ENCODE measurements at places on chromosomes 2 and 18.
A peak's percentile ranks its signal among the peaks of the same experiment; 100 is the strongest.

DNA sequence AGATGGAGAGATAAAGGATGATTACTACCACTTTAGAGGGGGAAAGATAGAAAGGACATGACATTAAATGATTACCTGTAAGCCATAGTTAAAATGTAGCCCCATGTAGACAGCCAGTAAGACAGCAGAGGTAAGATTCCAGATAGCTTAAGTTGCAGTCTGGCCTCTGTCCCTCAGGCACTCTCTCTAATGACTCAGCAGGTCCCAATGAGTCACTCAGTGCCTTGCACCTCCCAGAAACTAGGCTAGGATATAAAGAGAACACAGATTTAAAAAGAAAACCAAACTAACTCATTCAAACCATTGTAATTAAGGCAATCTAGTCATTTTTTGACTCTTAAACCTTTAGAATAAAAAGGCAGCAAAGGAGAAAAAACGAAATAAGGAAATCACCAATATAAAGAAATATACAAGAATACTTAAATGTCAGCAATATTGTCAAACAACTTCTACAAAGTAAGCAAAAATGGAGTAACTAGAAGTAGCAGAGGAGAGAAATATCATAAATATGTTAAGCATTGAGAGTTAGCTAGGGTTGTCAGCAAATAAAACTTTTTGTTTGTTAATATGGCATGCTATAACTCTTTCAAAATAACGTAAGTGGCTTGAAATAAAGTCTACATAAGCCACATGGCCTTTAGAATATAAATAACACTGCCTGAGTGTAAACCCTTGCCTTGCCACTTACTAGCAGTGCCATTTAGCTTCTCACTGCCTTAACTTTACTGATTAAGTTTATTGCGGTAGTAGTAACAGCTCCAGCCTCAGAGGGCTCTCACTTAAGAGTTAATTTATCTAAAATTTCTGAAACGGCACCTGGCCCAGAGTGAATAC is 48.5 kb downstream of the SOCS6 start:
- no peak for DNase-seq

DNA sequence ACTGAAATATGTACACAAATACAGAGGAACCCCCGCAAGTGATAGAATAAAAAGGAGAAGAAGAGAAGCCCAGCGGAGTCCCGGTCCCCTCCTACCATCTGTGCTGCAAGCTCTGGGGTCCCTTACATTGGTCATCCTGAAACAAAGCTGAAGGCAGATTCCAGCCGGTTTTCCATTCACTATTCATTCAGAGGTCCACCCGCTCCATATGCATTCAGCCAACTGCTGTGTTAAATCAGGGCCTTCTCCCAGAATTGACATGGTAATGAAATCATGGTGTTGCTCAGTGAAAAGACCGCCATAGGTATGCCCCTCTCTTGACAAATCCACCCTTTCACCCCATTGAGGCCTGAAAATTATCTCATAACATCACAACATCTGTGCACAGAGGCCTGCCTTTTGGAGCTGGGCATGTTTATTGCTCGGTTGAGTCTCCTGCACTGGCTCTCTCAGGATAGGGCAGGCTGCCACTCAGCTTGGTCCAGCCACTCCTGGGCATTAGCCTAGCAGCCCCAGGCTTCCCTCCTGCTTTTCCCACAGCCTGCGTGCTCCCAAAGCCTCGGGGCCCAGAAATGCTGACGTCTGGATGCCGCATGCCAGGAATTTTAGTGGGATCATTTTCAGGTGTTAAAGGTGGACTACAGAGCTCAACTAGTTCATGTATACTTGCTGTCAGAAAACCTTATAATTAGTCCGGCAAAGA is 39.3 kb upstream of the ID2 start:
- no peak for DNase-seq

DNA sequence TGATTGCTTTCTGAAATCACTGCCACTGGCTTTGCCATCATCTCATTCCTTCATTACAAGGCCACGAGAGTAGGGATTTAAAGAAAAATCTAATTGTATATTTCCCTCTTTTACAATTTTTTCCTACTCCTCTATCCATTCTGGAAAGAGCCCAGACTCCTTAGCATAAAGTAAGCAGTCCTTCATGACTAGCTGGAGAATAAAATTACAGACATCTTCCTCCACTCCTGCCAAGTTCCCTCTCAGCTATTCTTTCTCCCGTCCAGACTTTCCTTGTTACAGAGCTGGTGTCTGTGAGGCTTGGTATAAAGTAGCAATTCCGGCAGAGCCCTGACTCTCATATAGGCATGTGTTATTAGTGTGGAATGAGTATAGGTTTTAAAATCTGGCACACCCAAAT is 806.8 kb downstream of the PLCL1 start:
- no peak for DNase-seq

DNA sequence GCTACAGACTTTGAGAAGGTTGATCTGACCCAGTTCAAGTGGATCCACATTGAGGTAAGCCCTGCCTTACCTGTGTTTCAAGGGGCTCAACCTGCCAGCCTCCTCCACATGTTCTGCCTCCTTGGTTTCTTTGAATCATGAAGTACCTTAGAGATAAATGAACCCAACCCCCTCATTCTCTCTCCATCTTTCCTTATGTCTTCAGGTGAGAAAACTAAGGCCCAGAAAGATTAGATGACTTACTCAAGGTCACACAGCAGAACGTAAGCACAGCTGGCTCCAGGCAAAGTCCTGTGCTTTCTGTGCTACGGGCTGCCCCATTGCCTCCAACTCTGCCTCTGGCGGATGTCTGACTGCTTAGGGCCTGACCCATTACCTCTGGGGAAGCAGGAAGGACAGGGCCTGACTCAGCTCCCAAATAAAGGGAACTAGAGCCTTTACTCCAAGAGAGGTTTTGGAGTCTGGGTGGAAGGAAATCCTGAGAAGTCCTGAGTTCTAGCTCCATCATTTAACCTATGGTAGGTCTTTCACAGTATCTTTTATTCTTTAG is 10.3 kb downstream of the KHK start:
- no peak for DNase-seq

- no peak for DNase-seq
Observed at GRCh38 chr2:205002390-205002789, 457.1 kb downstream of the PARD3B start.

DNA sequence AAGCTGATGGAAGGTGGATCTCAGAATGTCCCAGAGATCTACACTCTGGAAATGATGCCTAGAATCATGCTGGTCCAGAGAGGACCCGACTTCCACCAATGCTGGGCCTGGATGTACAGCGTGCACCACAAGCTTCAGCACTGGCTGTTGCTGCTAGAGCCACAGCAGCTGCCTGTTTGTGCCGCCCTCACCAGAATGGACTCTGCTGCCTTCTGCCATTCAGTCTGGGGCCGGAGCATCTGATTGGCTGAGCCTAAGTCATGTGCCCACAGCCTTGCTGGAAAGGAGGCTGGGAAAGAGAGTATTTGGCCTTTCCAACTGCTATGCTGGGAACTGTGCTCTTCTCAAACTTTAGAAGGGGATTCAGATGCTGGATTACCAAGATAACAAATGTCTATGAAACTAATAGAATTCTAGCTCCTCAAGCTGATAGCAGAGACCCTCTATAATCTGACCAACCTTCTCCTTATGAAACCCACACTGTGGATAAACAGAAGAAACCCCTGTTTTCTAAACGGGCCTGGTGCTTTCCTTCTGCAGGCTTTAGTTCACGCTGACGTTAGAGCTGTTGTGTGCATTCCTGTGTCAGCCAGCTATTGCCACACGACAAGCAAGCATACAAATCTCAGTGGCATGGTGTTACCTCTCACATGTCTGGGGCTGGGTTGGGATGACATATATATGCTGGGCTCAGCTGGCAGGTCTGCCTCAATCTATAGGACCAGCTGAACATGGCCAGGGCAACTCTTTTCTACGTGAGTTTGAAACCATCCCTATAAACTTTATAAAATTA is 4.1 kb upstream of the LOXHD1 start:
- peak; percentile 65 for DNase-seq

- DNase-seq, result no peak
Observed at GRCh38 chr2:109185338-109185737, 56.3 kb downstream of the SH3RF3 start.

DNA sequence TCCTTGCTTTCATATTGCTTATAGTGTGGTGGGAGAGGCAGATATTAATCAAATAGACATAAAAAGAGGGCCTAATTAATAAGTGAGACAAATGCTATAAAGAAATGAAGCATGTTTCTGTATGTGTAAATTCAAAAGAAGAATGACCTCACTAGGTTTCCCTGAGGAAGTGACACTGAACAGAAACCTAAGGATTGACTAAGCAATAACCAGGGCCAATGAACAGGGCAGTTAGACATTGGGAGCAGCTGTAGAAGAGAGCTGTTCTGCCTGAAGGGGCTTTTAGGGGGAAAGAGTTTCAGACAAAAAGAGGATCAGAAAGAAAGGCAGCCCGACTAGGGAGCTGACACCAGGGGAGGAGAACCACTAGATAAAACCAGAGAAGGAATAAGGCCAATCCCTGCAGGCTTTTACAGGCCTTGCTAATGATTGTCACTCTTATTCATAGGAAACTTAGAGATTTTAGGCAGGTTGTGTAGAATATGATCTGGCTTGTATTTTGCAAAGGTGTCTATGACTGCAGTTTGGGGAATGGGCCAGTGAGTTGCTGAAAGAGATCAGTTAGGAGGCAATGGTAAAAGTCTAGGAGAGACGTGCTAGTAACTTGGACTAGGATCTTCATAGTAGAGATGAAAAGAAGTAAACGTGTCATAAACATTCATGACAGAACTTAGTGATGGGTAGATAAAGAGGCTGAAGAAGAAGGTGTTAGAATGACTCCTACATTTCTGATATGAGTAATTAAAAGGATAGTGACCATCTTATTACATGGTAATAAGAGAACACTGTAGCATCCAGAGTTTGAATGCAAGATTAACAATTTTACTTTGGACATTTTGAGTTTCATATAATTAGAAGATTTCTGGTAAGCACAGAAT is 26.8 kb upstream of the NABP1 start:
- DNase-seq, result no peak

DNA sequence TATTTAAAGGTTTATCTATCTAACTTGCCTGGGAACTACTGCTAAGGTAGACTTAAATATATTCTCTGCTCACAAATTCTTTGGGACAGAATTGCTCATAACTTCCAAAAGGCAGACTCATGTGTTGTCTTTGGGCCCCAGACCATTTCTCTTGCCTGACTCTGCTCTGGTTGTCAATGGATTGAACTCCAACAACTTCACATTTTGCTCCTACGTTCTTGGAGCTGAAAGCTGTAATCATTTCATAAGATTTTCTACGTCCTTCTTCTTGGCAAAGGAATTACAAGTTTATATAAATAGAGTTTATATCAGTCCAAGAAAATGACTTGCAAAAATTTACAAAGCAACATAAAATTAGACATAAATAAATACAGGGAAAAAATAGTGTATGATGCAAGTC is 32.9 kb upstream of the PPM1B start:
- no peak for DNase-seq

DNA sequence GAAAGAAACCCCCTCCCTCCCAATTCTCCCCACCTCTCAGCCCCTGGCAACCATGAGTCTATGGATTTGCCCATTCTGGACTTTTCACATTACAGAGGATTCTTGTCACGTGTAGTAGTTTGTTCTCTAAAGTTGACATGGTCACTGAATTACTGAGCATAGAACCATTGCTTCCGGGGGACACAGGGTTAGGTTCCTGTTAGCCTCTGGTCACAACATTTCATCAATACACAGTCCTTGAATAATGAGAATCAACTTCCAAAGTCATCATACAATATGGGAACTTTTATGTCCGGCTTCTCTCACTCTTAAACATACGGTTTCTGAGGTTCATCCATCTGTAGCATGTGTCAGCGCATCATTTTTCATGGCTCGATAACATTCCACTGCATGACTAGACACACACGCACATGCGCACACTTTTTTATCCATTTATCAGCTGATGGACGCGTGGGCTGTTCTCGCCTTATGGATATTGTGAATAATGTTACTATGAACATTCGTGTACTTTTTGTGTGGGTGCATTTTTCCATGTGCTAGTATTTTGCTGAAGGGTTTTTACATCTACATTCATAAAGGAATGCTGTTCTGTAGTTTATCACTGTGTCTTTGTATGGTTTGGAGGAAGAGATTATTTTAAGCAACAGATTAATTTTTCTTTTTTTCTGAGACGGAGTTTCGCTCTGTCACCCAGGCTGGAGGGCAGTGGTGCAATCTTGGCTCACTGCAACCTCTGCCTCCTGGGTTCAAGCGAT is 48.1 kb downstream of the PARD6G start:
- DNase-seq, result no peak

DNA sequence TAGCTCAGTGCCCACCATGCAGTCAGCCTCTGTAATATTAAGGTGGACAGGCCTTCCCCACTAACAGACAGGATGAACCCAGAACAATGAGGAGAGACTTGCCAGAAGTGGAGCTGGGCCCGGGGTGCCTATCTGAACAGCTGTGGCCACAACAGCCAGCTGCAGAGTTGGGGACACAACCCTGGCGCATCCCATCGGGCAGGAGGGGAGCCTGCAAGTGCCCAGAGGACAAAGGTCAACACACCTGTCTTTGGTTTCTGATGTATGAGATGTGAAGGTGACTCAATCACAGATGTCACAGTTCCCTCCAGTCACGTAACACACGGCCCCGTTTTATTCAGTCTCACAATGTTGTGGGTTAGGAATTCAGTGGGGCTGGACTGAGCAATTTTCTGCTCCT is 48.2 kb upstream of the TAF1B start:
- DNase-seq, result no peak

DNA sequence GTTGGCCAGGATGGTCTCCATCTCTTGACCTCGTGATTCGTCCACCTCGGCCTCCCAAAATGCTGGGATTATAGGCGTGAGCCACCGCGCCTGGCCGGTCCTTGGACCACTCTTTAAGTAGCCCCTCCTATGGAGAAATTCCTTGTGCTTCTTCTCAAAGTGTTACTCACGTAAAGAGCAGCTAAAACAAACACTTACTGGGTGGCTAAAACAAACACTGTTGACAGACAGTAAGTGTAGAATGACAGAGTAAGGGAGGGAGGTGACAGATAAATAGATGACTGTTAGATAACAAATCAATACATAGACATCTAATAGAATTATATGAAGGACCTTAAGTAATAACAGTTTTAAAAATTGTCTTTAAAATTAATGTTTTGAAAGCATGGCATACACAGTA is 40.9 kb upstream of the RASGRP3 start:
- no peak for DNase-seq

- no peak for DNase-seq
Observed at GRCh38 chr2:69723791-69724190, 18.1 kb upstream of the ANXA4 start.

DNA sequence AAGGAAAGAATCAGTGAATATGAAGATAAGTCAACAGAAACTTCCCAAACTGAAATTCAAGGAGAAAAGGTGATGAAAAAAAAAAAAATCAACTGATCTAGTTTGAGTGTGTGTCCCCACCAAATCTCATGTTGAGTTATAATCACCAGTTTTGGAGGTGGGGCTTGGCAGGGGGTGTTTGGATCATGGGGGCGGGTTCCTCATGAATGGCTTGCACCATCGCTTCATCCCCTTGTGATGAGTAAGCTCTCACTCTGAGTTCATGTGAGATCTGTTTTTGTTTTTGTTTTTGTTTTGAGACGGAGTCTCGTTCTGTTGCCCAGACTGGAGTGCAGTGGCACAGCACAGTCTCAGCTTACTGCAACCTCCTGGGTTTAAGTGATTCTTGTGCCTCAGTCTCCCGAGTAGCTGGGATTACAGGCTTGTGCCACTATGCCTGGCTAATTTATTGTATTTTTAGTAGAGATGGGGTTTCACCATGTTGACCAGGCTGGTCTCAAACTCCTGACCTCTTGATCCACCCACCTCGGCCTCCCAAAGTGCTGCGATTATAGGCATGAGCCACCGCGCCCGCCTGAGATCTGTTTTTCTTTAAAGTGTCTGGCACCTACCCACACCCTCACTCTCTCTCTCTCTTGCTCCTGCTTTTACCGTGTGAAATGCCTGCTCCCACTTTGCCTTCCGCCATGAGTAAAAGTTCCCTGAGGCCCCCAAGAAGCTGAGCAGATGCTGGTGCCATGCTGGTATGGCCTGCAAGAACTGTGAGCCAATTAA is 4.0 kb upstream of the SLC66A2 start:
- DNase-seq, result no peak

All from caudate nucleus (tissue), 63 donors.